HS-27A (cell line): ENCODE measurements at places on chromosomes 7 and 10.

DNA sequence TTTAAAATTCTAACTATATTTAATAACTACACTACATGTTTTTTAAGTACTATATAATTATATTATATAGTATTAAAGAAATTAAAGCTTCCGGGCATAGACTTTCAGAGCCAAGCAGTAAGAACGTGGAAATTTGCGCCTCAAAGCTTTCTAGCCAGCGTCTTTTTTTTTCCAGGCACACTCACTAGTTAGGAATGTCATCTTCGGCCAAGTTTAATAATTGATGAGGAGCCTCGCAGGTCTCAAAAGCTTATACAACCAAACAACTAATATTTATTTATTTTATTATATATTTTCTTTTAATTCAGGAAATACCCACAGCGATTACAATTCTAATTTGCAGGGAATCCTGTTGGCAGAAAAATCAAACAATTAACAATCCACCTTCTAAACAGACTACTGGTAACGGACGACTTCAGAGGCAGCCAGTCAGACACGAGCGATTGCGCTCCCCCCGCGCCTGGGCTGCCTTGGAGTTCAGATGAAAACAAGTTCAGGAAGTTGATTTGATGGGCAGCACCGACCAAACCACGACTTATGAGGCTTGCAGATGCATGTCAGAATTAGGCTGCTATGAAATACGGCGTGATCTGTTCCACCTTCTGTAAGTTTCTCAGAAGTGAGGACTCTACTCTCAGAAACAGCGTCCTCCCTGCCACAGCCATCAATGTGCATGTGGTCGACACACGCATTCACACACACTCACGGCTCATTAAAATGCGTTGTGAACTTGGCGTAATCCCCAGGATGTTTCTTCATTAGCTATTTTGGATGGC, 431.8 kb upstream of the MGMT start:
- no peak for DNase-seq

- DNase-seq = no peak
Observed at GRCh38 chr10:4141471-4141870, 356.5 kb upstream of the KLF6 start.

- DNase-seq = no peak
Observed at GRCh38 chr10:25768167-25768566, 165.9 kb upstream of the MYO3A start.

- no peak for DNase-seq
Observed at GRCh38 chr7:66380272-66380888, 175.2 kb downstream of the TPST1 start.

DNA sequence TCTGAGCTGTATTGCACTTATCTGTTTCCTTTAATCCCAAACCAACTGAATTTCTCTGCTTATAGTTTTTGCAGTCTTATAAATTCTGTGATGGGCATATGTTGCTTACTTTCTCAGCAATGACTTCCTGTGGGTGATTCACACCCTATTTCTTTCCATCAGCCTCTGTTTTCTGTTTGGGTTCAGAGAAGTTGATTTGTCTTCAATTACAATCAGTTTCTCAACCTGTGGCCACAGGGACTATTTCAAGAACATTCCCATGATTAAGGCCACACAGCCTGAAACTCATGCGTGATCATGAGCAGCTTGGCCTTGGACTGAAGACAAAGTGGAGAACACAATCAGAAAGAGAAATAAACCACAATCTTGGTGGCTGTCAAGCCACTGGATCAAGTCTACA, 1174.6 kb upstream of the C7orf33 start:
- no peak for DNase-seq
